ENCODE measurements at places on chromosomes 11 and 22.

DNA sequence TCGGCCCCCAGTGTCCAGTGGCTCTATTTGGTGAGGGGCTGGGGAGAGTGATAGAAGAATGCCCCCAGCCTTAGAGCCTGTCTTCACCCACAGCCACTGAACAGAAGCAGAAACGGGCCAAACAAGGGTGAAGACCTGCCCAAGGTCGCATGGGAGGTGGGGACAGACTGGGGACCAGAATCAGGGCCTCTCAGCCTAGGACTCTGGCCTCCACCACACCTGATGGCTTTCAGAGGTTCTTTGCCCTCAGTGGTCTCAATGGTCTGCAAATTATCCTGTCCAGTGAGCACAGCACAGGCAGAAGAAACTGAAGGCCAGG is 4.5 kb upstream of the MYRF start:
- no peak for DNase-seq

- DNase-seq = no peak
Measured at GRCh38 chr11:2857276-2857675, 28.3 kb downstream of the CDKN1C start.

GRCh38 chr11:109514313-109515018 is 92.5 kb downstream of the C11orf87 start:
- no peak for DNase-seq

DNA sequence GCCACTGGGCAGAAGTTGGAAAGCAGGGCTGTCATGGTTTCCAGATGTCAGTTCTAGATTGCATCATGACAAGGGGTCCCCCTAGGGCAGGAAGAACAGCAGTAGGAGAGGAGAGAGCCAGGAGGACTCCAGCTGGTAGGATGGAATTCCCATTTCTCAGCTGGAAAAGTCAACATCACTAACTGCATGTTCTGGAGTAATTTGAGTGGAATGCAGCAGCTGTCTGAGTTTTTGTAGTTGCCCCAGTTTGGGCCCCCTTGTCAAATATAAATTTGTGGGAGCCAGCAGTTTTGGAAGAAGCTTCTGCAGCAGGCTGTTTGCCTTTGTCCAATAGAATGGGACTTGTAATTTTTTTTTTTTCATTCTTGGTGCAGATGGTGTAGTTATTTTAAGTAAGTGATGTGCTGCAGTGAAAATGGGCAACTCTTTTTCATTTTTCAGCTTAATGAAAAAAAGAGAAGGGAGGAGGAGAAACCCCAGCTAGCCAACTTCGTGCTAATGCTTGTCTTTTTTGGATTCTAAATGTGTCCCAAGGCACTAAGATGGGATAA is 86.9 kb downstream of the LDLRAD3 start:
- DNase-seq = no peak

DNA sequence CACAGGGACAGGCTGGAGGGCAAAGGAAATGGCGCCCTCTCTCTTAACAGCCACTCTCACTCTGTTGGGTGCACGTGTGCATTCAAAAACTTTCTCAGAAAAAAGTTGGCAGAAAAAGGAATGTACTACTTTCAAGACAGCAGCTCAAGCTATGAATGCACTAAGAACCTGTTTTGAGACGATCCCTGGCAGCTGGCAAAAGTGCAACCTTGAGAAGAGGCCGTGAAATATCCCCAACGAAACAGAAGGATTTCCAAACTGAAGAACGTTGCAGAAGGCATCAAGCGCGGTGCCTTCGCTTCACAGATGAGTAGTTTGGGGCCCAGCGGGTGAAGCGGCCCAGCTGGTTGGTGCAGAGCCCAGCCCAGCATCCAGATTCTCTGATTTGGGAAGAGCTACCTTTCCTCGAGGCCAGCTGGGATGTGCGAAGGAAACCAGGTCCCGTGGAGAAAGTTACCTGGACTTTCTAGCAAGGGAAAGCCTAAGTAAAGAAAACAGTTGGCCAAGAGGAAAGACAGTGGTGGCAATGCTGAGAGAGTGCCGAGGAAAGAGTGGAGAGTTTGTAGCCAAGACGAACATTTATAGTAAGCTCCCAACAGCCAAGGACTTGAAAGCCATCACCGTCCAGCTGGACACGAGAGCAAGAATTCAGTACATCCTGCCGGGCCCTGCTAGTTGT is 16.3 kb downstream of the IFT27 start:
- no peak for DNase-seq

DNA sequence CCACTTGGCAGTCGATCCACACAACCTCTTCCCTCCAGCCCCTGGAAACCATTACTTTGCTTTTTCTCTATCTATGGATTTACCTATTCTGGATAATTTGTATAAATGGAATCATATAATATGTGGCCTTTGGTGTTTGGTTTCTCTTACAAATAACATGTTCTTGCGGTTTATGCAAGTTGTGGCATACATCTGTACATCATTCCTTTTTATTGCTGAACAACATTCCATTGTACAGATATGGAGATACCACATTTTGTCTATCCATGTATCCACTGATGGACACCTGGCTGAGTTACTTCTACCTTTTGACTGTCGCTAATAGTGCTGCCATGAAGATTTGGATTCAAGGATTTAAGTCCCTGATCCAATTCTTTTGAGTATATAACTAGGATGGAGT is 25.1 kb downstream of the SMCO4 start:
- DNase-seq = no peak

Measured in activated T-cell treated with anti-CD3 and anti-CD28 coated beads for 1 hour (primary cell).